CD4-positive, alpha-beta T cell treated with Interleukin-15 for 4 hours (primary cell): ENCODE measurements at places on chromosomes 2 and 18.

GRCh38 chr18:820591-821165, 8.6 kb upstream of the YES1 start:
- no peak for DNase-seq

DNA sequence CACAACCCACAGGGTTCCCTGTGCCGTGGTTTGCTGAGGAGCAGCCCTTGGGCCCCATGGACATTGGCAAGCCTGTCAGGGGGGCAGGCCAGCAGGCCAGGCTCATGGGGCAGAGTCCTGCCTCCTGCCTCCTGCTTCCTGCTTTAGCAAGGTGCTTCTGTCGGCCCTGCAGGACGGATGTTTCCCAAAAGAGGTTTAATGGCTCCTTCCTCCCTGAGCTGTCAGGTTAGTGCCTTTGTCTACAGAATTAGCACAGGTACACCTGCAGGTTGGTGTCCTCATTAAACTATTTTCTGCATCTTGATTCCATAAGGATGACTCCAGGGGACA, 152.3 kb downstream of the TTC32 start:
- DNase-seq, result no peak

- DNase-seq, result peak; percentile 75
Observed at GRCh38 chr2:96839293-96839874, 4.4 kb downstream of the ANKRD23 start.

DNA sequence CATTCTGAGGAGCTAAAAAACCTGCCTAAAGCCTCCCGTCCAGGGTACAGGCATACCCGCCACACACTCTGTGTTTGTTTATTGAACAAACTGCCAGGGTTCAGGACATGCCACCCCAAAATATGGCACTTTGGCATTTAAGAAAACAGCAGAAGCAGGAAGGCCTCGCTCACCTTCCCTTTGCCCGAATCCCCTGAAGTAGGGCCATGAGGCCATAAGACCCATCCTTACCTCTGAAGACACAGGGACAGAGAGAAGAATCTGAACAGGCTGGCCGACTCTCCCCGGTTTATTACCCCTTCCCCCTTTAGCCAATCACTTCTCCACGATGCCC, 1.7 kb upstream of the NEURL3 start:
- DNase-seq, result no peak

- DNase-seq, result no peak
Observed at GRCh38 chr2:150228936-150229335, 258.5 kb downstream of the RND3 start.

DNA sequence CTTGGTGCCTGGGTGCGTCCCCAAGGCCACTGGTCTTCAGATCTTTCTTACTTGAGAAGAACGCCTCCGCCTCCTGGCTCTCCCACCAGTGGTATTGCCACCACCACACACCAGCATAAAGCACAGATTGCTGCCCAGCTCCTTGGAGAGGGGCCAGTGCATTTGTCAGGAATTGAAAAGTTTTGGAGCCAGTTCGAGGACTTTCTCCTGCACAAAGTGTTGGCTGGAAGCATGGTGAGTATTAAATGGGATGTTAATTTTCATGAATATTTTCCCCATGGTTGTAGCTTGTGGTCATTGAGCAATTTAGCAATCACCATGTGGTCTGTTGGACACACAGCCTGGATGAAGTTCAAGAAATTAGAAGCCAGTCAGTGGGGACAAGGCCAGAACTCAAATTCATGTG, 684.6 kb upstream of the FANCL start:
- no peak for DNase-seq

DNA sequence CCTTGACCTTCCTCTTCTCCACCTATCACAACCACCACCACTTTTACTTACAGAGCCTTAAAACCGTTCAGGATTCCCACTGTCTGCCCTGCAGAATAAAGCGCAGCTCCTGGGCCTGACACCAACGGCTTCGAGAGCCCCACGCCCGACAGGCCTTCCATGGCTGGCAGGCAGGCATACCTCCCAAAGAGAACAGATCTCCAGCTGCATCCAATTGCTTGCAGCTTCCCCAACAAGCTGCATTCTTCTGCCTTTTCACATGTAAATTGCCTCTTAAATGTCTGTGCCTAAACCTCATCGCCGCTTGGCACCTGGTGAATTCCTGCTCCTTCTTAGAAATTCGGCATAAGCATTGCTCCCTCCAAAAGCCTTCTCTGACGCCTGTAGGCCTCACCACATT, 31.5 kb upstream of the FAM124B start:
- no peak for DNase-seq

GRCh38 chr2:9103663-9104277, 100.3 kb upstream of the MBOAT2 start:
- DNase-seq, result no peak

DNA sequence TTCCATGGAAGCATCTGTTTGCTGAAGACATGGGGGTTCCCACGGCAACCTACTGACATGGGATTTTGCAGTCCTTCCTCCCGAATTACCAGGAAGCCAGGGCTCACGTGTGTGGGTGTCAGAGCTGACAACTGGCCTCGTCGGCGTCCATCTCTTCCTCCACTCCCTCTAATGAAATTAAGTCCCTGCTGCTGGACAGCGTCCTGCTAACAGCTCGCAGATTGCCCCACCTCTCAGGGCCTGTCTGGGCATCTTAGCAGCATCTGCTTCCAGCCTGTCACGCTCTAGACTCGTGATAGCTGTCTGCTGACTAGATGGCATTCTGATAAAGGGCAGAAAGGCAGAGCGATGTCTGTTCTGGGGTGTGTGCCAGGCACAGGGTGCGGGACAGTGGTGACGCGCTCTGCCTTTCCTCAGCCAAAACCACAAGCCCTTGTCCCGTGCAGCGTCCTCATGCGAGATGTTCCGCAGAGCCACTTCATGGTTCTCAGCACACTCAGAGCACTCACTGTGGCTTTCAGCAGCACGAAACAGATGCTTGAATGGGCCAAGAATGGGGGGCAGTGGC, 161.1 kb downstream of the ARL4C start:
- peak; percentile 48 for DNase-seq

GRCh38 chr2:222483513-222484039, 59.2 kb downstream of the SGPP2 start:
- no peak for DNase-seq

- DNase-seq, result no peak
Observed at GRCh38 chr2:222239945-222240675, 58.7 kb downstream of the PAX3 start.

DNA sequence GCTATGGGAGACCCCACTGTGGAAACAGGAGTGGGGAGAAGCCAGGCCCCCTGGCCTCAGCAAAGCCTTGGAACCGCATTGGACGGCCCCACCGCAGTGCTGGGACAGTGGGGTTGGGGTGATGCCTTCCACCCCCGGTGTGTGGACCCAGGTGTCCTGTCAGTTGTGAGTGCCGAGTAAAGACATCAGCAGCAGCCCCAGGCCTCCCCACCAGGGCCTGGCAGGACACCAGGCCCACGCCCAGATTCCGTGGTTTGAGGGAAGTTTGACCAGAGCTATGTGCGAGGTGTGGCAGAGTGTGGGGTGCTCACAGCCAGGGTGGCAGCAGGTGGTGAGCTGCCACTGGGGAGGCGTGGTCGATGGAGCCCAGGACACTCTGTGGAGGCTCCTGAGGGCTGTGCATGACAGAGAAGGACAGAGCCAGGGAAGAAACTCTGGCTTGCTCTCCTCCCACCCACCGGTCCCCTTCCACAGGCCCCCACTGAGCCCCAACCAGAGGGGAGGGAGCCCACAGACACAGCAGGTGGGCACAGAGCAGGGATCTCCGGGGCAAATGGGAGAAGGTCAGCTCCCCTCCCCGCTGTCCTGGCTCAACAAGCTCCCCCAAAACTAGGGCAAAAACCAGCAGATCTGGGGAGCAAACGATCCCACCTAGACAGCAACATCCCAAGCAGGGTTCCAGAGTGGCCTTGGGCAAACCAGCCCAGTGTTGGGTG, 69.1 kb downstream of the TWIST2 start:
- no peak for DNase-seq

DNA sequence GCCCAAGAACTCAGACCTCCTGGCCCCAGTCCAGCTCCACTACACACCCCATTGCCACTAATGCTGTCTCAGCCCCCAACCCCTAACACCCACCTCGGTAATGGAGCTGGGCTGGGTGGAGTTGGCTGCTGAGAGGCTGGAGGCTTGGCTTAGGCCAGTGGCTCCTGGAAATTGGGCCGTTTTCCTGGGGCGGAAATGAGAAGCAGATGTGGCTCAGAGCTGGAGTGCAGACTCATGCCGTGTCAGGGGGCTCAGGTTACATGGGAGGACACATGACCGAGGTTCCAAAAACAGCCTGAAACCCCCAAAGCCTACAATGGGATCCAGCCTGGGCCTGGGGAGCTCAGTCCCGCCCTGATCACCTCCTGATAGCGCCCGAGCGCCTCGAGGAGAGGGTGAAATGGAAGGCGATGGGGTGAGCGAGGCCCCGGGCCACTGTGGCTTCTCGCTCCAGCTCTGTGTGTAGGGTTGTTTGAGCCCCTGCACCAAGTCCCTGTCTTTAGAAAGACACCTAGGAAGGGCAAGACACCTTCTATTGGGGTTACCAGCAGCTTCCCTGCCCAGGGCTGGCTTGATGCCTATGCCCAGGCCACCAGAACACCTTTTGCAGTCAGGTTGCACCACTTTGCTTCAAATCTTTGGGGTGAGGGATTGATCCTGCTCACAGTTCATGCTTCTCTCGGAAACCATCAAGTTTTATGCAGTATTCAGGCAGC, 175.7 kb upstream of the HAAO start:
- no peak for DNase-seq
